ENCODE measurements at places on chromosomes 5 and 9.

DNA sequence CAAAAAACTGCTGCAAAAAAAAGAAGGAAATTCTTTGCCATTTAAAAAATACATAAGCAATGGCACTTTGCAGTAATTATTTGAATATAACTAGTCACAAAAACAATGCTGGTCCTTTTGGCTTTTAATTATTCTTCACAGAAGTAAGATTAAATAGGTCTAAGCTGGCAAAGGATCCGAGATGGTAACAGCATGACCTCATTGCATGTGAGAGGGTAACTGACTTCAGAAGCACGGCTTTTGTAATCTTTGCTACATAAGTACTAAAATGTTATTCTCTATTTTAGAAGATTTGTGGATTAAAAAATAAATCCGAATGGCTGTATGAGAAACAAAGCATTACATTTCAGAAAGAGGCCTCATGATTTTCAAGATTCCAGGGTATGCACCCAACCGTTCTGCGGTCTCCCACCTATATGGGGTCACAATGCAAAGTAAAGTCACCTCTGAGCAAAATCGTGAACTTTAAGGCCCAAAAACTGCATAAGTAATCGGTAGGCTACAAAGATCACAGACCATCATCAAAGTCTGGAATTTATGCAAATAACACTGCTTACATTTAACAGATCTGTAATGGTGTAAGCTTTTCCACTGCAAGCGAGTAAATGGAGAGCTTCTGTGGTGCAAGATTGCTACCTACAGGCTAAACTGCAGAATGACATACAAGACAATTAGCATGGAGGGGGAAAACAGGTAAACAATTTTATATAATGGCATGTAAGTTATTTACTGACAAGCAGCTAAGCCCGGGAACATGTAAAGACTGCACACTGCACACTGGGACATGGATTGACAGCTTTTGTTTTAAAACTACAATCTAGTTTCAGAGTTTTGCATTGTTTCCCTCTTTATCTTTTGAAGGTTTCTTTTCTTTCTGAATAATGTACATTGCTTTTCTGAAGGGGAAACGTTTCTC is 231.6 kb downstream of the SLF1 start:
- peak; percentile 40 for DNase-seq

DNA sequence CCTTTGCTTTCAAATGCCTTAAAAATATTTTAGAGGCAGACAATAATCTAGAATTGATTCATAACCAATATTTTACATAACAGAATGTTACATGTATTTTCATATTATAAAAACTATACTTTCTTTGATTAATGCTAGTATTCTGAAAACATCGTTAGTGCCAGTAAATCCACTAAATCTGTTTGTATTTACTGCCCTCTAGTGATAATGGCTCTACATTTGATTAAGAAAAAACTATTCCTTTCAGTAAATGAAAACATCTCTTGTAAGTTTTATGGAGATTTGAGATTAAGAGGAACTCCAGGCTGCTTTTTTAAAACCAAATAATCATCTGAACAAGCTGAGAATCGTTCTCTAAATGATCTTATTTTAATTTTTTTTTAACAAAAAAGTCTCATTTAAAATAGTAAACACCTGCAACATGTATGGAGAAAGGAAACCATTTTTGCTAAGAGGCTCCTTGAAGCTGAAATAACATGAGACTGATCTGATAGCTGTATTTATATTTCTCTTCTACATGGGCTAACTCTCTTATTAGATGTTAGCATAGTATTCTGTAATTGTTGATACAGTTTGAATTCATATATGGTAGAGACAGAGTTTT is 424.7 kb downstream of the RAB3C start:
- no peak for DNase-seq

DNA sequence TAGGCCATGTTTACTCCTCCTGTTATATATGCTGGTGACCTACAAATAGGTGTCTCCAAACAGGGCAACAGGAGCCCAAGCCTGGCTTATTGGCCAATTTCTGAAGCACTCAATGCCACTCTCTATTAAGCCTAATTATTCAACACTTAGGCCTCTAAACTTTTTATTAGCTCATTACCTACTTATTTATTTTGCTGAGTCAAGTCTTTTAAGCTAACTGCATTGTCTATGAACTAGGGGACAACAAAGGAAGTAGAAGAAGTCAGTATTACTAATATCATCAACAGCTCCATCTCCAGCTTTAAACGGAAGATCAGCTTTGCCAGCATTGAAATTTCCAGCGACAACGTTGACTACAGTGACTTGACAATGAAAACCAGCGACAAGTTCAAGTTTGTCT is 28.2 kb downstream of the GABRP start:
- DNase-seq: no peak

DNA sequence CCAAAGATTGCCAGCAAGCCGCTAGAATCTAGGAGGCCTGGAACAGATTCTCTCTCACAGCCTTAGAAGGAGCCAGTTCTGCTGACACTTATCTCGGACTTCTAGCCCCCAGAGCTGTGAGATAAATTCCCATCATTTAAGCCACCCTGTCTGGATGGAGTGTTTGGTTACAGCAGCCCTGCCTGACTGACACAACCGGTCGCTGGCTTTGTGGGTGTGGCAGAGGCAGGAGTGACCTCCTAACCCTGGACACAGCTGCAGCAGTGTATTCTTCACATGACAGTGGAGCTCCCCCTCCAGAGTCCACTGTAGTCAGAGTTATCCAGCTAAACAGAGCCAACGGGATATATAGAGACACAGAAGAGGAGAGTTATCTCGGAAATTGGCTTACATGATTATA is 21.2 kb upstream of the IL17B start:
- no peak for DNase-seq

- DNase-seq: no peak
Measured at GRCh38 chr5:125032286-125032685, 285.8 kb upstream of the ZNF608 start.

GRCh38 chr9:36341936-36342577 is 58.0 kb downstream of the RNF38 start:
- DNase-seq: no peak
